ENCODE measurements at places on chromosomes 7 and 10. TPM values are rescaled to one million over a fixed set of nuclear protein-coding genes. Genes with fewer than 3 reads are reported as not detected.

- H3K27me3 ChIP-seq: no peaks in the 10 kb centered on the region
- peaks cover 7% of the 10 kb centered on the region for H3K4me1 ChIP-seq
- no peak overlapping the region for H3K27ac ChIP-seq
- H3K4me3 ChIP-seq: no peak overlapping the region
- no peaks in the 10 kb centered on the region for H3K36me3 ChIP-seq
Measured at GRCh38 chr10:60914690-60915141, 29.3 kb downstream of the RHOBTB1 start.

HABP2 gene
- total RNA-seq: 0.09 TPM

MNX1 gene
- 0.46 TPM for total RNA-seq

DNA sequence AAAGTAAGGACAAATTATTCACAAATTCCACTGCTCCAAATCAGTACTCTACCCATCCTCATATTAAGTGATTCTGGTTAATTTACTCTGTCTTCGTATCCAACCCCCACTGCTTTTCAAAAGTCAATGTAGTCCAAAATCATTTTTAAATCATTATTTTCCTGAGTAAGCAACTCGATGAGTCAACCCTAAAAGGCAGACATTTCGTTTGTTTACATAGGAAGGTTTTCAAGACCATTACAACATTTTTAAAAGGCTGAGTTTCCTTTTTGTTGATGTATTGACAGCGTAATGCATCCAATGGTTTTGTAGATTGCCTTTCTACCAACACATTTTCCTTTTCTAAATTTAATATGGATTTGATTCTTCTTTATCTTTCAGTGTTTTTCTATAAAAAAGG is 523.0 kb upstream of the ANKRD30A start:
- H3K36me3 ChIP-seq: no peaks in the 10 kb centered on the region
- no peak for DNase-seq
- no peak overlapping the region for H3K4me3 ChIP-seq
- H3K4me1 ChIP-seq: no peaks in the 10 kb centered on the region

GRCh38 chr7:26131056-26131589 is 20.9 kb upstream of the NFE2L3 start:
- DNase-seq: no peak
- H3K4me3 ChIP-seq: no peak overlapping the region
- H3K36me3 ChIP-seq: peaks cover 12% of the 10 kb centered on the region

GRCh38 chr7:130410868-130411541 is 29.8 kb downstream of the CEP41 start:
- H3K27ac ChIP-seq: no peak overlapping the region
- DNase-seq: no peak
- 0 out of 2 replicates have a peak, but pooled peaks cover 2% of the 10 kb centered on the region for H3K4me1 ChIP-seq
- H3K36me3 ChIP-seq: no peaks in the 10 kb centered on the region

RHOBTB1 gene
- 6.9 TPM for total RNA-seq

PAX4 gene
- not detected for total RNA-seq

- H3K4me3 ChIP-seq: no peak overlapping the region
- DNase-seq: no peak
- no peak overlapping the region for H3K27ac ChIP-seq
- H3K4me1 ChIP-seq: no peaks in the 10 kb centered on the region
- H3K36me3 ChIP-seq: peaks cover 29% of the 10 kb centered on the region
Measured at GRCh38 chr7:5342631-5343030, 59.9 kb downstream of the SLC29A4 start.

- H3K27me3 ChIP-seq: no peaks in the 10 kb centered on the region
- H3K36me3 ChIP-seq: no peaks in the 10 kb centered on the region
- H3K4me1 ChIP-seq: no peaks in the 10 kb centered on the region
- no peak overlapping the region for H3K4me3 ChIP-seq
- H3K27ac ChIP-seq: no peak overlapping the region
- DNase-seq: peak; percentile 22
Measured at GRCh38 chr7:86814661-86815379, 171.1 kb downstream of the GRM3 start.

- H3K36me3 ChIP-seq: no peaks in the 10 kb centered on the region
- no peaks in the 10 kb centered on the region for H3K4me1 ChIP-seq
- no peak for DNase-seq
- H3K27me3 ChIP-seq: no peaks in the 10 kb centered on the region
- no peak overlapping the region for H3K4me3 ChIP-seq
- no peak overlapping the region for H3K27ac ChIP-seq
Measured at GRCh38 chr7:17552952-17553351, 254.5 kb downstream of the AHR start.

DNA sequence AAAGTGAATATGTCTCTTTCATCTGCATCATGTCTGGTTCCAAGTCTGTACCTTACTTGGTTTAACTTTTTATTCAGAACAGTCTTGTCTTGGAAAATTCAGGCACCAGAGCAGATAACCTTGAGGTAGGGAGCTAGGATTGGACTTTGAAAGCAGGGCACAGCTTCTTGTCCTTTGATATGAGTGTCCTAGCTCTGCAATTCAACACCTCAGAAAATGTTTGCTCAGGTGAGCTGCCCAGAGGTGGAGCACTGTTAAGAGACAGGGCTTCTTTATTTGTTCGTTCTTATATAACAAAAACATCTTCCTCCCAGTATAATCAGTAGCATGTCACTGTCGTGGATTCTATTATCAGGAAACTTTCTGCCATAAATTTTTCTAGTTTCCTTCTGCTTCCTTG is 118.3 kb downstream of the LRRC4 start:
- H3K4me3 ChIP-seq: no peak overlapping the region
- no peaks in the 10 kb centered on the region for H3K27me3 ChIP-seq
- H3K4me1 ChIP-seq: no peaks in the 10 kb centered on the region
- 0 out of 2 replicates have a peak, but pooled peaks cover 4% of the 10 kb centered on the region for H3K36me3 ChIP-seq

ABCF2 gene
- 43.7 TPM for total RNA-seq

RBM20 gene
- 0.37 TPM for total RNA-seq

DNA sequence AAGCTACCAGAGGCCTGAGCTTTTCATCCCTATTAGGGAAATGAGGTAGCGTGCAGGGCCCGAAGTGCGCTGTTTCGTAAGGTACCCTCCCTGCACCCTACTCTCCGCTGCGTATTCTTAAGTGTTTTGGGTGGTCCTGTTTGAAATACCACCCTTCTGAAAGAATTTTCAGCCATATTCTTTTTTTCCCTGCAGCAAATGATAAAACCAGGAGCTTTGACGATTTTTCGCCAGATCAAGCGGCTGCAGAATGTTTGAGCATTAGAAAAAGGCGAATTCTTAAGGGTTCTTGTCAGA is 1.2 kb downstream of the RSBN1L start:
- no peaks in the 10 kb centered on the region for H3K27me3 ChIP-seq
- H3K27ac ChIP-seq: peak overlapping the region; percentile 94
- H3K4me1 ChIP-seq: peaks cover 39% of the 10 kb centered on the region
- H3K4me3 ChIP-seq: peak overlapping the region; percentile 98
- peaks cover 5% of the 10 kb centered on the region for H3K36me3 ChIP-seq

ZNF22 gene
- total RNA-seq: 31.0 TPM

GRCh38 chr10:17735166-17735941 is 16.6 kb upstream of the TMEM236 start:
- no peak overlapping the region for H3K27ac ChIP-seq
- no peaks in the 10 kb centered on the region for H3K36me3 ChIP-seq
- DNase-seq: no peak
- no peaks in the 10 kb centered on the region for H3K4me1 ChIP-seq

DNA sequence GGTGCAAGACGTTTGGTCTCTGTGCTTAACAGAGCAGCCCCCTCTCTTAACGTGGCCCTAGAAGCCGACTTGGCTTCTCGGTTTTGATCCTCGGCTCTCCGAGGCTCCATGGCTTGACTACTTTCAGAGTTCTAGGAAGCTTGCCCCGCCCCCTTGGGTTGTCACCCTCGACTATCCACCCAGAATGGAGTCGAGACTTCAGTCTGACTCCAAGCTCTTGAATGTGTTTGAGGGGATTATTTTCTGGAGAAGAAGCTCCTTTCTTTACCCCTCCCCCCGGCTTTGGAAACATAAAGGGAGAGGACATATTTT is 448 bp downstream of the SEC24C start:
- DNase-seq: no peak
- H3K4me3 ChIP-seq: peak overlapping the region; percentile 97
- H3K27ac ChIP-seq: peak overlapping the region; percentile 99
- H3K36me3 ChIP-seq: peaks cover 10% of the 10 kb centered on the region

DNA sequence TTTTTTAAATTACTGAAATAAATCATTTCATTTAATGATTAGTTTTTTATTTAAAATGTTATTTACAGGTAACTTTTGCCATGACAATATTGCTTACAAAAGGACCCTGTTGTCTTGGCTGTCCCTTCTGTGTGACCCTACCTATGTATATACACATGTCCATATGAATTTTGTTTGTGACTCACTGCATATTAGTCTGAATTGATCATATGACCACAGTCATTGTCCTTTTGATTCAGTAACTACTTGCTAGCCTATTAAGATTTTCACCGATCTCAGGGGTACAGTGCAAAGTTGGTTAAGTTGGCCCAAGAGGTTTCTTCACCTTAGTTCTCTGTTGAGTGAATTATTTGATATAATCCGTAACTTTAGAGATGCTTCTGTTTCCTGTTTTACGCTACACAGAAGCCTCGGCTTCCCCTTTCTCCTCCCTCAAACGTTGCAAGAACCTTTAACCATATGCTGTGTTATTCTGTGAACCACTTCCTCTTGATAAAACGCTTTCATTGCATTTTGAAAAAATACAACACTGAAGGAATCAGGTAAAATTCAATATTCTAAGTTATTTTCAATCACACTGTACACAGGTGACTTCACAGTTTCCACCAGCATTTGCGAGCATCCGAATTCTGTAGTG is 43.9 kb downstream of the APBB1IP start:
- no peaks in the 10 kb centered on the region for H3K27me3 ChIP-seq
- DNase-seq: no peak
- H3K4me1 ChIP-seq: no peaks in the 10 kb centered on the region
- H3K27ac ChIP-seq: no peak overlapping the region
- H3K4me3 ChIP-seq: no peak overlapping the region
- H3K36me3 ChIP-seq: no peaks in the 10 kb centered on the region

- H3K27me3 ChIP-seq: no peaks in the 10 kb centered on the region
- DNase-seq: no peak
- H3K4me3 ChIP-seq: no peak overlapping the region
- no peaks in the 10 kb centered on the region for H3K4me1 ChIP-seq
- no peaks in the 10 kb centered on the region for H3K36me3 ChIP-seq
Measured at GRCh38 chr10:22010973-22011408, 7.5 kb upstream of the DNAJC1 start.

COMTD1 gene
- total RNA-seq: 49.5 TPM

COL28A1 gene
- total RNA-seq: 0.81 TPM

- H3K36me3 ChIP-seq: no peaks in the 10 kb centered on the region
- peaks cover 32% of the 10 kb centered on the region for H3K4me1 ChIP-seq
- peaks cover 15% of the 10 kb centered on the region for H3K27me3 ChIP-seq
- H3K4me3 ChIP-seq: no peak overlapping the region
- no peak for DNase-seq
- H3K27ac ChIP-seq: no peak overlapping the region
Measured at GRCh38 chr10:36183056-36183455, 541.0 kb upstream of the FZD8 start.

GRCh38 chr7:39936761-39937160 is 13.3 kb upstream of the CDK13 start:
- no peak overlapping the region for H3K27ac ChIP-seq
- H3K4me3 ChIP-seq: no peak overlapping the region
- no peak for DNase-seq
- no peaks in the 10 kb centered on the region for H3K27me3 ChIP-seq

GRCh38 chr7:66529883-66530610 is 98.6 kb upstream of the KCTD7 start:
- no peaks in the 10 kb centered on the region for H3K36me3 ChIP-seq
- H3K4me1 ChIP-seq: no peaks in the 10 kb centered on the region
- peak overlapping the region; percentile 57 for H3K27ac ChIP-seq
- H3K27me3 ChIP-seq: no peaks in the 10 kb centered on the region
- no peak for DNase-seq

ZNF365 gene
- total RNA-seq: 0.39 TPM

DNA sequence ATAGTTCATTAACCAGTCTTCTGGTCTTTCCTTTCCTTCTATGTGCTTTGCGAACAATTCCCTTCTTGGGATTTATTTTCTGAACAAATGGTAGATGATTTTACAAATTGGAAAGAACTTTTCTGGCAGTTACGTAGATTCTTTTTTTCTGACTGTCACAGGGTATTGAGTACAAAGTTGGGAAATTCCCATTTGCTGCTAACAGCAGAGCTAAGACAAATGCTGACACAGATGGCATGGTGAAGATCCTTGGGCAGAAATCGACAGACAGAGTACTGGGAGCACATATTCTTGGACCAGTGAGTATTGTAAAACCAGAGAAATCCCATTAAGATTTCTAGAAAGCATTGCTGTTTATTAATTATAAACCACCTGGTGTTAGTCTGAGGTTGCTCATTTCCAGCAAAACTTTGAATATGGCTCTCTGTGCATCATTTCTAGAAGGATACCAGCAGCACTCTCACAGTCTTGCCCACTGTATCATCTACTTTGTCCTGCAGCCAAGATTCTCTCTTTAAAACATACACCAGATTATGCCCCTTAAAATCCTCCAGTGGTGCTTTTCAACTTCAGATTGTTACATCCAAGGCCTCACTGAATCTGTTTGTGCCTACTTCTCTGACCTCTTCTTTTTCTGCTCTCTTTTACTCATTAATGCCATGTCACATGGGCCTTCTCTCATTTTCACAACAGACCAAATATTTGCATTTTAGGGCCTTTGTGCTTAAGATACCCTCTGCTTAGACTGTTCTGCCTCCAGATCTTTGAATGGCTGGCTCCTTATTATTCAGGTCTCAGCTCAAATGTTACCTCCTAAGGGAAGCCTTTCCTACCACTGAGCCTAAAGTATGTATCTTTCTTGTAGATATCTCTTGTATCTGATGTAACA is 27.0 kb downstream of the DLD start:
- no peak for DNase-seq
- H3K27me3 ChIP-seq: no peaks in the 10 kb centered on the region
- H3K27ac ChIP-seq: no peak overlapping the region
- no peaks in the 10 kb centered on the region for H3K4me1 ChIP-seq
- peaks cover 60% of the 10 kb centered on the region for H3K36me3 ChIP-seq

DNA sequence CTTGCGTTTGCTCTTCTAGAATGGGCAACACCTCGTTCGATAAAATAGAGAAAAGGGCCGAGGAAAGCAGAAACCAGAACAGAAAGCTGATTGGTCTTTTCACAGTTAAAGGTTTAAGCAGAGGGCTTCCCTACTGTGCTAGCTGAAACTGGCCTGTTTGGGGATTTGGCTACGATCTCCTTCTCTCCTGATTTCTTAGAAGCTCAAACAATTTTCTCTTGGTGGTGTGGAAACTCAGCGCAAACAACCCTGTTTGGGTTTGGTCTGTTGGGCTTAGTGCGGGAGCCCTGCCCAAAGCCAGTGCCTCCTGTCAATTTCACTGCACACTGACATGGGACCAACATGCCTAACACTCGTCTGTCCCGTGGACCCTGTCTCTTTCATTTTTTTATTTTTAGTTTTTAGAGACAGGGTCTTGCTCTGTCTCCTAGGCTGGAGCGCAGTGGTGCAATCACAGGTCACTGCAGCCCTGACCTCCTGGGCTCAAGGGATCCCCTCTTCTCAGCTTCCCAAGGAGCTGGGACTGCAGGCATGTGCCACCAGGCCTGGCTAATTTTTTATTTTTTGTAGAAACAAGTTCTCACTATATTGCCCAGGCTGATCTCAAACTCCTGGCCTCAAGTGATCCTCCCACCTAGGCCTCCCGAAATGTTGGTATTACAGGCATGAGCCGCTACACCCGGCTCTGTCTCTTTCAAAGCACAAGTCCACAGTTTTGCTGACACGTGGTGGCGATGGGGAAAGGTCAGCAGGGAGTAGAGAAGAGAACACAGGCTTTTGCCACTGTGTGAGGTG is 16.5 kb upstream of the BNIP3 start:
- no peaks in the 10 kb centered on the region for H3K36me3 ChIP-seq
- no peak overlapping the region for H3K4me3 ChIP-seq
- H3K27ac ChIP-seq: peak overlapping the region; percentile 95
- H3K27me3 ChIP-seq: no peaks in the 10 kb centered on the region
- peaks cover 61% of the 10 kb centered on the region for H3K4me1 ChIP-seq

OR2A5 gene
- not detected for total RNA-seq

SHH gene
- 0.37 TPM for total RNA-seq
